Activated CD4-positive, alpha-beta memory T cell treated with anti-CD3 and anti-CD28 coated beads, Interleukin-2, amount 10 ng/mL, durations not matched to agents 7 days and 5 days (primary cell): ENCODE measurements at places on chromosomes 2 and 18.

DNA sequence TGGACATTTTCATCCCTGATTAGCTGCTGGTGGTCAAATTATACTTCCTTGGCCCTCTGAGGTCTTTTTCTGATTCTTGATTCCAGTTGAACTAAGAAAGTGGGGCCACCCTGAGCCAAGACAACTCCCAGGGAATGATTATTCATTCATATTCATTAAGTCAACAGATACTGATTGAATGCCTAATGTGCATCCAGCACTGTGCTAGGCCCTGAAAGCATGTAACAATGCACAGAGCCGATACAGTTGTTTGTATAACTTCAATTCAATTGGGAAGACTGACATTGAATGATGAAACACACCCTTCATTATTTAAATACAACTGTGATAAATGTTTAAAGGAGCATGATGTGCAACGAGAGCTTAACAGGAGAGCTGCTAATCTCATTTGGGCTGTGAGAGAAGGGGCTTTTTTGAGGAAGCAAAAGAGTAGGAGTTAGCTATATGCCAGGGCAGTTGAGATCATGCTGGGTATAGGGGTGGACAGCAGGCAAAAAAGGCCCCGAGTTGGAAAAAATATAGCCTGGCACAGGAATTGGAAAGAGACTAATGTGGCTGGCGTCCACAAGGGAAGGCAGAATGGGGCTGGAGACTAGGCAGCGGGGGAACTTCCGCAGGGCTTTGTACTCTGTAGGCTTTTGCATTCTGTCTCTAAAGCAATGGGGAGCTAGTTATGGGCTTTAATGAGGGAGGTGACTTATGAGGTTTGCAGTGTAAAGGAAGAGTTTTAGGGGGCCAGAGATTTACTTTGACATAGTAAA, 57.2 kb upstream of the ACVR1 start:
- no peak for DNase-seq

DNA sequence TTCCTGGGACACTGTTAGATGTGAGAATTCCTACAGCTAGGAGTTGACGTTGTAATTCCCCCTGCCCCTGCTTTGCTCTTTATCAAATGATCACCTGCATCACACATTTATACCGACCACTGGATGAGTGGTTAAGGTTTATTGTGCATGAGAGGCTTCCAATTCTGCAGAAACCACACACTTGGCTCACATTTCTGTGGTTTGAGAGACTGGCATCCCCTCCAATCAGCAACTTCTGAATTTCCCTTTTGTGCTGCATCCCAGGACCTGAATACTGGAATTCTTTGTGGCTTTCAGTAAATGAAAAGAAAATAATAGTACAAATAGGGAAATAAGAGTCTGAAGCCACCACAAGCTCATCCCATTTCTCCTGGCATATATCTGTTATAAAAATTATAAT, 628.7 kb upstream of the PIK3C3 start:
- no peak for DNase-seq

GRCh38 chr18:37540424-37541138, 25.0 kb downstream of the CELF4 start:
- DNase-seq, result no peak

- no peak for DNase-seq
These were observed 1607.8 kb upstream of the PIK3C3 start for GRCh38 chr18:40347261-40347660.
